ENCODE measurements at places on chromosomes 2 and 18.
A peak's percentile ranks its signal among the peaks of the same experiment; 100 is the strongest.

DNA sequence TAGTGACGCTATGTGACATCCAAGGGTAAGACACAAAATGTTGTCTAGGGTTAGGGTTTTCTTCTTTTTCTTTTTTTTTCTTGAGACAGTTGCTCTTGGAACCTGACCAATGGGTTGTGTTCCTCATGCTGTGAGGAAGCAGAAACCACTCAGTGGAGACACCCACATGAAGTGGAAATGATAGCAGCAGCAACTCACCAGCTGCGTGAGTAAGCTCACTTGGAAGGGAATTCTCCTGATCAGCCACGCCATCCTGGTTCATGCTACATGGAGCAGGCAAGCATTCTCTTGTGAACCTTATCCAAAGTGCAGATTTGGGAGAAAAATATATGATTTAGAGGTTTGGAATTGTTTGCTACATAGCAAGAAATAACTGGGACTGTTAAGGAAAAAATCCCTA lies 863.7 kb downstream of the EPHA4 start:
- DNase-seq, result no peak

- DNase-seq, result no peak
Measured at GRCh38 chr2:136173126-136173525, 55.2 kb upstream of the CXCR4 start.

DNA sequence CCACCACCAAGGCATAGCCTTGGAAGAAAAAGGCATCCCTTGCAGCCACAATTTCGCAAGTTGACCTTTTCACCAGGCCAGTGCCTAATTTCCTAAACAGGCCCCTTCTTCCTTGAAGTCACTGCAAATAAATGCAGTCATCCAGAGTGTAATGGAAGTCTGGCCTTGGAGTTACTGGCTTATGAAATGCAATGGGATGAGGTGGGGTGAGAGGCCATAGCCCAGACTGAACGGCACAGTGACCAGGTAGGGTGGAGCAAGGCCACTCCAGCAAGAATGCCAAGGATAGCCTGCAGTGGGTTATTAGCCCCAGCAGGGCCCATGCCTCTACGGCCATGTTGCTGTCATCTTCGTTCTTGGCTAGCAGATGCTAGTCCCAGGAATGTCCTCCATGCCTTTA lies 68.4 kb downstream of the BCL11A start:
- DNase-seq, result no peak

DNA sequence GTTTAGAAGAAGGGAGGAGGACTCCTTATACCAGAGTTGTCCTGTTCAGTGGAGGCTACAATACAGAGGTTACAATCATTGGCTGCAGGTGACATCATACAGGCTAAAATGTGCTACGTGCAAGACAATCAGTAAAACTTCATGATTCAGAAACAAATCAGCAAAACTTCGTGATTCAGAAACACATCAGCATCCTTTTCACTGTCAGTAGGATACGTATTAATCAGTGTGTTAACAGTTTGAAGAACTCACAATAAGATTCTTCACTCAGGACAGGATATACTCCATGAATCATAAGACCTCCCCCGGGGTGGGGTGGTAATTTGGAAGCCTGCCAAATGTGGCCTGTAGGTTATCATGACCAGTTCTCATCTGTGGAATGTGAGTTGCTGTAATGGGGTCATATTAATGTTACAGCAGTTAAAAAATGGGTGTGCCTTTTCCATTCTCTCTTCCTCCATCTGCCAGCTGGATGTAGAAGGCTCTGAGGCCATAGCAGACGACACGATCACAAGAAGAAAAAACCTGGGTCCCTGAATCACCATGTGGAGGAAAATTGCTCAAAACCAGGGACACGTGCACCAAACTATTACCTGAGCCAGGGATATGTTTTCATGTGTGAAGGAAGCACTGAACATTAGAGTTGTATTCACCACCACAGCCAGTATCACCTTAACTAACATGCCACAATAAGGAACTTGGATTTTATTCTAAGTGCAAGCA lies 134.8 kb upstream of the CREB1 start:
- DNase-seq, result peak; percentile 98

GRCh38 chr2:181738563-181738962 lies 58.2 kb upstream of the NEUROD1 start:
- no peak for DNase-seq

GRCh38 chr2:143730155-143730952 lies 601.1 kb downstream of the ARHGAP15 start:
- no peak for DNase-seq

DNA sequence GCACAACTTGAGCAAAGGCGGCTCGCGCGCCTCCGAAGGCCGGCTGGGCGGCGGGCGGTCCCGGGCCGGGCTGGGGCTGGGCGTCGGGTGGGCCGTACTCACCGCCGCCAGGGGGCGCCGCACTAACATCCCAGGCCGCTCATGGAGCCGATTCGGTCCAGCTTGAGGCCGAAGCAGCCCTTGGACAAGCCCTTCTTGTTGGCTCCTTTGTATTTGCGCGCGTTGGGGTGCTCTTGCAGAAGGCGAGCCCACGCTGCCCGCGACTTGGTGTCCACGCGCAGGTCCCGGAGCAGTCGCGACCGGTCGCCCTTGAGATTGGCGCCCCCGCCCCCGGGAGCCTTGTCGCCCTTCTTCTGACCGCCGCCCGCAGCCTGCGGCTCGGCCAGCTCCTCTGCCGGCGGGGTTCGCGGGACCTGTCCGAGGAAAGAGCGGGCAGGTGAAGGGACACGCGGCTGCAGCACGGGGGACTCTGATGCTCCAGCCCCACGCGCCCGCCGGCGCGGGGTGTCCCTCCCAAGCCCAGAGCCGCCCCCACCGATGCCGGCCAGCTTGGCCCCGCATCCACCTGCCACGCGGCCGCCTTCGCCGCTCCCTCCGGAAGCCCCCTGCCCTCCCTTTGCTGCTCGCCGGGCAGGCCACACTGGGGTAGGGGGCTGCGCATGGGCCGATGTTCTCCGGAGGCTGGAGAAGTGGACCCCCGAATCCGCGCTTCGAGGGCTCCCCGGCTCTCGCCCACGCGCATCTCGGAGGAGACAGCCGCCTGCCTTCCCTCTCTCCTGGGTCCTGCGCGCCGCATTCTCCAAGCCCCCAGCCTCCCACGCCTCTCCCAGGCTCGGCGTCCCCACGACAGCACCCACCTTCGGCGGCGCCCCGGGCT lies 655 bp downstream of the NPPC start:
- peak; percentile 60 for DNase-seq

- no peak for DNase-seq
Measured at GRCh38 chr2:43467891-43468290, 127.9 kb downstream of the THADA start.

DNA sequence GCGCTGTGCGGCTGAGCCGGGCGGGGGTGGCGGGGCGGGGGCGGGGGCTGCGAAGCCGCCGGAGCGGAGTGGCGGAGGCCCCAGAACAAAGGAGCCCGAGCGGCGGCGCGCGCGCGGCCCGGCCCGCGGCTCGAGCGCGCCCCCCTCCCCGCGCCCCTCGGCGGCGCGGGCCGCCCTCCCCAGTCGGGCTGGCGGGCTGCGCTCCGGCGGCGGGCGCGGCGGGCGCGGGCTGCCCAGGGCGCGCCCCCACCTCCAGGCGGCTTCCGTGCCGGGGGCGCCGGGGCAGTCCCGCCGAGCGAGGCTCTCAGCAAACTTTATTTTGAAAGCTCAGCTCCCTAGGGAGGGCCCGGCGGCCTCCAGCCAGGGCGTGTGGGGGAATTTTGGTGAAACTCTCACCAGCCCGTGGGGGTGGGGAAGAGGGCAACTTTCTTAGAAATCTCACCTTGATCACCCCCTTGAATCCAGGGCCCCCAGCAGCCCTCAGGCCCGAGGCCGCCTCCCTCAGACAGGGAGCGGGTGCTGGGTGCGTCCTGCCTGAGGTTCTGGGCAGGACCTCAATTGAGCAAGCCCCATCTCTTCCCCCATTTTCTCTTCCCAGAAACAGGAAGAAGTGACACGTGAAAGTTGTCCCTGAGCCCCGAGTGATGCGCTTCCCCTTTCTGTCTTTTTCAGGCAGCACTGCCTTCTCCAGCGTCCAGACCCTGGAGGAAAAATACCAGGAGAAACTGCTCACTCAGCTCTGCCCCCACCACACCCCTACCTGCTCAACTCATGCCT lies 786 bp downstream of the TET3 start:
- no peak for DNase-seq

GRCh38 chr18:501406-501714 lies 859 bp upstream of the COLEC12 start:
- no peak for DNase-seq

DNA sequence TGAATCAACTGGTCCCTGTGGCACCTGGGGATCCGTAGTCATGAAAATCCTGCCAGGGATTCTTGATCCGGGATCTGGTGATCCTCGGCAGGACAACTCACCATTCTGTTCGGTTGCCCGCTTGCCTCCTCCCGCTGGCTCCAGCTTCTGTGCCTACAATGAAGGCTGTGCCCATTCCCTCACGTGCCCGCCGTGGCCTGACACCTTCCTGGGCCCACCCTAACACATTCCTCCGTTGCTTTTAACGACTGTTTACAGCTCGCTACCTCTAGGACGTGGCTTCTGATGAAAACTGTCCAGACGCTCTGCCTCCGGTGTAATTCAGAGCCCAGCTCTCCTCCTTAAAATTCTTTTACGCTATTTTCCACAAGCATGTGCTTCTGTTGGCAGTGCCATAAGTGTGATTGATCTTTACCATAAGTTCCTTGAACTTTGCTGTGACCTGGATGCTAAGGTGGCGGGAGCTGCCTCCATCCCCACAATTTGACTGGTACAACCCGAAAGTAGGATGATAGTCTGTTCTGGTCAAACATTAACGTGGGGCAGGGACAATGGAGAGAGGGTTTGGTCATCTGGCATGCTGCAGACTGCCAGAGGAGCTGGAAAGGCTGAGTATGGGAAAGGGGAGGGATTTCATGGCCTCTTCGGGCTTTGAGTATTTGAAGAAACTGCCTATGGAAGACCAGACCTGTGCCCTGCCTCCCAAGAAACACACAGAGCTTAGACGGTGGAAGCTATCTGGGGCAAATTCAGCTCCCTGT lies 206.8 kb upstream of the TNP1 start:
- DNase-seq, result no peak

DNA sequence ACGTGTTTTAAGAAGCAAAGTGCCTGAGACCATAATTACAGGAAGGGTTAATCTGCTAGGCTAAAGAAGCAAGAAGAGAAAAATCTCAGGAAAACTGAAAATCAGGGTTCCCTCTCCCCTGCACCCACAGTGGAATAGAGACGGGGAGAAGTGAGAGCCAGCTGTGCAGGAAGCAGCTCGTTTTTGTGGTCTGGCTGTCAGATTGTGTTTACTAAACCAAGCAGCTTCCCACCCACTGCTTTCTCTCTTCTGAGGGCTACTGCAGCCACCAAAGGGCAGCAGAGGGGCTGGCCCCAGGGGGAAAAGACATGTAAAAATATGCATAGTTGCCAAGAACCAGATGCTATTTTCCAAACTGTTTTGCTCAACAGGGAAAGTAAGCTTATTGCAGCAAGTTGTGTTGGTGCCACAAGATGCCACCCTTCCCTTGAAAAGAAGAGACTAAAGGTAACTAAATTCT lies 72.6 kb upstream of the THUMPD2 start:
- DNase-seq, result no peak

DNA sequence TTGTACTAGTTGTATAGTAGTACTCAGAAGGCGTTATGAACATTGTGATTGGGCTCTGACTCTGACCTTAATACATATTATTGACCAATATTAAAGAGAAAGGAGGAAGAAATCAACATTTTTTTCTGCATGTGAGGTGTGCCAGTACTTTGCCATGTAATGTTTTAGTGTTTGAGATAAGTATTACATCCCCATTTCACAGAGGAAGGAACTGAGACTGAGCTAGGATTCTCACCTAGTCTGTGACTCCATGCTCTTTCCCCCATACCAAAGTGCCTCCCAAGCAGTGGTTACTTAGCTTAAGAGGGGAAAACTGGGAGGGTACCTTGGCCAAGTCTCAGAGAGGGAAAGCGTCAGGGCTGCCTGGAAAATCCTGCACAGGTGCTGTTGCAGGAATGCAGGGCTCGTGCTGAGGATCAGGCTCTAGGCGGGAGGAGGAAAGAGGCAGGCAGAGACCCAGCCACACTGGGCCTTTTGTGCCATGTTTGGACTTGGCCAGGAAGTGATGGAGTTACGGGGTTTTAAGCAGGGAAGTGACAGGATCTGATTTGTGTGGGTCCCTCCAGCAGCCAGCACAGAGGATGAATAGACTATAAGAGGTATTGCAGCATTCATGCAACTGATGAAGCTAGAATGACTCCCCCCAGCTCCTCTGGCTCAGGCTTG lies 1.7 kb downstream of the PNKD start:
- no peak for DNase-seq

DNA sequence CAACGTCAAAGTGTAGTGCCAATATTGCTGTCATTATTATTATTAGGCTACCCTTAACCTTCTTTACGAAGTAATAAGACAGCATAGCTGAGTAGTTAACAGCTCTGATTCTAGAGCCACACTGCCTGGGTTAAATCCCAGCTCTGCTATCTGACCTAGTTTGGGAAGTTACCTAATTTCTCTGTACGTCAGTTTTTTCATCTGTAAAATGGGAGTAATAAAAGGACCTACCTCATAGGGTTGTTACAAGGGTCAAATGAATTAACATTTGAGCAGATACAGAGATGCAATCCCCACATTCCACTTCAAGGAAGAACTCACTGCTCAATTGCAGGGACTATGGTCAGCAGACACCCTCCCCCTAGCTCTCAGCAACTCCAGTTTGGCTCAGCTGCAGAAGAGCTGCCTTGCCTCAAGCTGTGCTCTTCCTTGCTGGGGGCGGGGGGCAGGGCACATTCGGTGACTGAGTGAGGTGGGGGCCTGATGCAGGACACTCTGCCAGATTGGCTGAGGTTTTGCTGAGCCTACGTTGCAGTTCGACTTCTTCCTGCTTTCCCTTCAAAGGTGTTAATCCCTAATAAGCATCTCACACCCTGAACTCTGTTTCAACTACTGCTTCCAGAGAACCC lies 11.0 kb upstream of the LGALSL start:
- DNase-seq, result no peak

DNA sequence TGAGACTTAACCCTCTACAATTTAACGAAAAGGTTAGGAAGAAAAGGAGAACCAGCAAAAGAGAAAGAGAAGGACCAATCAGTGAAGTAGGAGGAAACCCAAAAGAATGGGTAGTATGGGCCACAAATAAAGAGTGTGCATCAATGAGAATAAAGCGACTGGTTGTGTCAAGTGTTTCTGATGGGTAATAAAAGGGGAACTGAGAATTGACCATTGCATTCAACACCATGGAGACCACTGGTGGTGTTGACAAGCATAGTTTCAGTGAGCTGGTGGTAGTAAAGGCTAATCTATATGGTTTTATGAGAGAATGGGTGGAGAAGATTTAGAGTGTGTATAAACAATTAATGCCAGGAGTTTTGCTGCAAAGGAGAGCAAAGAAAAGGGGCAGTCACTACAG lies 75.4 kb downstream of the CSRNP3 start:
- no peak for DNase-seq

- no peak for DNase-seq
Measured at GRCh38 chr18:60585670-60586069, 213.1 kb upstream of the MC4R start.

GRCh38 chr2:133768658-133769435 lies 200.6 kb upstream of the NCKAP5 start:
- no peak for DNase-seq

DNA sequence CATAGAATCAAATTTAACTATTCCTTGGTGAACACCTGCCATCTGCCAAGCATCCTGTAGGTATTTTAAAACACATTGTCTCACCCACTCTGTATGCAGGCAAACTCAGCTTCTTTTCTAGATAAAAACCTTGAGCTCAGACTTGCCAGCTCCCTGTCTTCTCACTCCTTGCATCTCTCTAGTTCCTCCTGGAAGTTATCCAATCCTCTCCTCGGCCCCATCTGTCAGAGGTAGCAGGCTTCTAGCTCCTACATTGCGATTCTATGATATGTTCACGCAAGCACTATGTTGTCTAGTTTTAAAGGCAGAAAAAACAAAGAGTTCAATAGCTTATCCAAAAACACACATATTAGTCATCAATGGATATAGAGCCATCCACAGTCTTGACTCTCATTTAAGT lies 67.0 kb upstream of the APCDD1 start:
- DNase-seq, result no peak

Measured in dermis microvascular lymphatic vessel endothelial cell (primary cell).